ENCODE measurements at places on chromosomes 3 and 15.

DNA sequence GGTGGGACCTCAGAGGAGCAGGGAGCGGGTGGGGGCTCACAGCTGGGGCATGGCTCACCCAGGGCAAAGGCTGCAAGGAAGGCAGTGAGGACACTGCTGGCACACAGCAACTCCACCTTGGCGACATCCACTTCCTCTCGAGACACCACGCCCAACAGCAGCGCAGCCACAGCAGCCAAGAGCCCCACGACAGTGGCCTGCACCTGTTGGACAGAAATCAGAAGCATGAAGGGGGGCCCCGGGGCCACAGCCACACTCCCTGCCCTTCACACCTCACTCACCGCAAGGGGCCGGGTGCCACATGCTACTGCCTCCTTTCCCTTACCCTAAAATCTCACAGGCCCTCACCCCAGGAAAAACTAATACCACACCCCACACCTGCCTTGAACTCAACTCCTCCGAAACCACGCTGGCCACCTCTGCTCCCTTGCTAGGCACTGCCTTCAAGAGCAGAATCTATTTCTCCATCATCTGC is 57.3 kb downstream of the ROPN1B start:
- DNase-seq, result no peak

DNA sequence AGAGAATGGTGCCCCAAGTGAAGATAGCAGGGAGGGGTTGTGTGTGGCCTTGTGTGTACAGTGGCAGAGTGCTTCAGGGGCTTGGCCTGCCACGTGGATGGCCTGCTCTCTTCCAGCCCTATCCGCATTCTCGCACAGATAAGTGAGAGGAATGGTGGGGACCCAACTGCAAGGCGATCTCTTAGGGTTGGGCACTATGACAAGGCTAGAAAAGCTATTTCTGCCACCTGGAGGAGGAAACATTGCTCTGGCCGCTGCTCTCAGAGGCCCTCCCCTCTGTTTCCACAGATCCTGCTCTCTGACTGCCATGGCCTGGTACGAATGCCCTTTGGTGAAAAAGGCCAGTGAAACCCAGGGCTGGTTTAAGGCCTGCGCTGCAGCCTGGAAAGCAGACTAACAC is 20.6 kb downstream of the EEFSEC start:
- no peak for DNase-seq

GRCh38 chr3:12935023-12935860 is 93.9 kb upstream of the RPL32 start:
- no peak for DNase-seq

DNA sequence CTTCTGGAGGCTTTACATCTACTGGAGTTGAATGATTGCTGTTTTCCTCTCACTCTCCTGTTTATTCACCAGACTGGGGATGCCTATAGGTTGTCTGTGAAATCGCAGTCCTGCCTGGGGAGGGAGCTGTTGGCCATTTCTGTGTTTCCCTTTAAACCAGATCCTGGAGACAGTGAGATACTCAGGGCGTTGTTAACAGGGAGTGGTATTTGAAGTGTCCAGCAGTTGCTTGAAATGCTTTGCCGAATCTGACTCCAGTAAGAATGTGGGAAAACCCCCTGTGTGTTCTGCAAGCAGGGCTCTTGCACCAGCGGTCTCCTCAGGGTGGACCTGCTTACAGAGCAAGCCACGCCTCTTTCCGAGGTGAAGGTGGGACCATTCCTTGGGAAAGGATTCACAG is 4.3 kb upstream of the LRRK1 start:
- no peak for DNase-seq

GRCh38 chr3:51024765-51025632 is 350.3 kb downstream of the DOCK3 start:
- no peak for DNase-seq

- no peak for DNase-seq
Observed at GRCh38 chr3:141530415-141530768, 43.6 kb downstream of the RASA2 start.

GRCh38 chr3:99858469-99858868 is 40.8 kb downstream of the CMSS1 start:
- DNase-seq, result no peak

GRCh38 chr15:52106641-52107040 is 5.9 kb downstream of the BCL2L10 start:
- DNase-seq, result no peak

GRCh38 chr15:89198196-89198595 is 23.2 kb downstream of the RLBP1 start:
- no peak for DNase-seq

DNA sequence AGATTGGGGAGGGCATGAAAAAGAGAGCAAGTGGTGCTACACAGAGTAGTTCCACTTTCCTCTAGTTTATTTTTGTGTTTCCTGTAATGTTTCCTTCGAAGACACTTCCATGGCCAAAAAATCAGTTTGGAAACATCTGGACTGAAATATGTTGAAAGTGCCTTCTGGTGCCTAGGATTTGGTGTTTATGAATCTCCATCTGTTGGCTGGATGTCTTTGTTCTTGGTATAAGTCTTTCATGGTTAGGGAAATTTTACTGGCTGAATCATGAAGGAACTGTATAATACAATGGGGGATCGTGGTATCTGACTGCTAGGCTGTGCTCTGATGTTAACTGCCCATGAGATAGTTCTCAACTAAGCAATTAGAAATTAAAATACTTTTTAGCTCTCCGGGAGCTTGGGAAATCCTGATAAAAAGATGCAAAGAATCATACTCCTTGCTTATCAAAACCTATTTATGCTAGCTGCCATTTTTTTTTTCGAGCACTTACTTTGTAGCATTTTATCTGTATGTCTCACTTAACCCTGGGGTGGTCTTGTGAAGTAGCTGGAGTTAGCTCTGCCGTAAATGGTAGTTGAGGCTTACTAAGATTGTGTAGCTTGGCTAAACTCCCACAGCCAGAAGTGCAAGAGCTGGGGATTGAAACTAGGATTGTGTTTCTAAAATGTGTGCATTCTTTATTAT is 21.9 kb downstream of the AKAP13 start:
- peak; percentile 48 for DNase-seq

GRCh38 chr3:126752303-126753190 is 48.5 kb downstream of the CHCHD6 start:
- DNase-seq, result peak; percentile 27

DNA sequence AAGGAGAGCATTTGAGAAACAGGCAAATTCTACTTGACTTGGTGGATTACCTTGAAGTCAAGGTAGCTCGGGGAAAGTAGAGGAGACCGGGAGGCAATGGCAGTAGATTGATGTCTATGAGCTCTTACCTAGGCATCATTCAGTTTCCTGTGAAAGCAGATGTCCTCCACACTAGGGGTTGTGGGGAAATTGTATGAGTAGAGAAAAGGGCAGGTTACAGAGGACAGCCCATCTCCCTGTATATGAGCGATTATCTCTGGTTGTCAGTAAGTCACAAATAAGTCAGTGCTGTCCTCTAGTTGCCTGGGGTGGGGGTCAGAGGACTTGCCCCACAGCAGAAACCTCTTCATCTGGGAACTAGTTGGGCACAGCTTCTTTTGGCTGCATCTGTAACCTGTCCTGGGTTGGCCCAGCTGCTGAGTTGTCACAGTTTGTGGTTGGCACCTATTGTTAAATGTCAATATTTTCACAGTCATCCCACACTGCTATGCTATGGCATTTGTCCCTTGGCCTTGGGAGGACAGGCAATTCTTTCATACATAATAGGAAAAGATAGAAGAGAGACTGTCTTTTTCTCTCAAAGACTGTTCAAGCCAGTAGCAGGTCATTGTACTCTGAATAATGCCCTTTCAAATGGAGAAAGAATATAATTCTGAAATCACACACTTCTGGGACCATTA is 53.6 kb upstream of the LRRFIP2 start:
- DNase-seq, result no peak

- peak; percentile 34 for DNase-seq
Observed at GRCh38 chr3:189186101-189186500, 14.3 kb downstream of the TPRG1 start.

DNA sequence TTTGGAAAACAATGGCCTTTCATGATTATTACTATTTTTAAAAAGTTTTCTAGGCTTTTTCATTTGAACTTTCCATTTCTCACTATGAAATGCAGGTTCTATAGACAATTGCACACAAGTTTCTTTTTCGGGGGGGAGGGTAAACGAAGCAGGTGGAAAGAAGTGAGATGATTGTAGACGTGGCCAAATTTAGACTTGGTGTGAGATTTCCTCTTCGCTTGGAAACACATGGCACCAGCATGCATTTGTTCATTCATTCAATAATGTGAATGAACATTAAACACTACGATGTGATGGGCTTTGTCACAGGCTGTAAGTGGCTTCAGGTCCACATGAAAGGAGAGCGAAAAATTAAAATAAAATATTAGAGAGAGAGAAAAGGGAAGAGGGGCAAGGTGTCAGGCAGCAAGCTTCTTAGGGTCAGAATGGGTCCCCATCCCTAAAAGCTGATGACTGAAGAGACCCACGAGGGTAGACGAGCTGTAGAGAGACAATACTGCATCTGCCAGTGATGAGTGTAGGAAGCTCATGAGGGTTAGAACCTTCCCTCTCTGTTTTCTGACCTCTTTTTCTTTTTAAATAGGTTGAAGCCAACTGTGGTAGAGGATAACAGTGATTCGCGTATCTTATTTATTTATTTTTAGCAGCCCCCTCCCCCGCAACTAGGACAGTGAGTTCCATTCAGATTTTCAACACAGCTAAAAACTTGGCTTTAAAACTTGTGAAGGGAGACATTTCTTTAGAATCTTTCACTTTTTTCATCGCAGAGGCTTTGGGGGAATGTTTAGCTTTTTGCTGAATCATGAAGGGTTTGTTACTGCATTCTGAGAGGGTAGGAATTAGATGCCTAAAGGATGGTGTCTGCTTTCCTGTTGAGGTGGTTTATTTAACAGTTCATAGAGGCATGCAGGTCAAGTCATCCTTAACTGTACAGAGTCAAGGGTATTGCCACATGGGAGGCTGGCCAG is 36.2 kb downstream of the GAP43 start:
- no peak for DNase-seq

GRCh38 chr3:194785315-194785714 is 99.6 kb downstream of the FAM43A start:
- no peak for DNase-seq

- DNase-seq, result no peak
Observed at GRCh38 chr15:74988007-74988800, 7.2 kb upstream of the SCAMP5 start.

- no peak for DNase-seq
Observed at GRCh38 chr3:177976866-177977265, 559.4 kb upstream of the KCNMB2 start.

DNA sequence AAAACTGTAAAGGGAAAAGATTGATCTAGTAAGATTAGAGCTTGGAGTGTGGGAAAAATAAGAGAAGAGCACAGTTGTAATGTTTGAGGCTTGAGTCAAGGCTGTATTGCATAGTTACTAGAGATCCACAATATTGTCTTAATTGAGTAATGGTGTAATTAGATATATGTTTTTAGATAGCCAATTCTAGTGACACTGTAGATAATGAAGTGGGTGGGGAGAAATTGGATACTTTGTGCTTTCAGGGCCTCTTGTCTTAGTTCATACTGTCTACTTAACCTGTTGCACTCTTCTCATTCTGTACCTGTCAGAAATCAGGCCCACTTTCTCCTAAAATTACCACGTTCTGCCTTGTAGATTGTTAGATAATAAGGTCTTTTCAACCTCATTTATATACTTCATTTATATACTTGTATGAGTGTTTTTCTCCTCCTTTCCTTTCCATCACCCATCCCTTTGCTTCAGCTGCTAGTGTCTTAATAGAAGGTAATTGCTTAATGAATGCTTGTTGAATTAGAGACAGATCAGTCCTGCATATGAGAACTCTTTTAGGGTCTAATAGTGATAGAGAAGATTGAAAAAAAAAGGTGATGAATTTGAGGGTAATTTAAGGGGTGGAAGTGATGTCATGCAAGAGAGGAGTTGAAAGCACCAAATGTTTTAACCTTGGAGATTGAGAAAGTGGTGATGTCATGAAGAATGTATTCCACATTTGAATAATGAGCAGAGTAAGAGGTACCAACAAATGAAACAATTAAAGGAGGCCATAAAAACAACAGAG is 32.0 kb downstream of the PIK3CA start:
- DNase-seq, result no peak

DNA sequence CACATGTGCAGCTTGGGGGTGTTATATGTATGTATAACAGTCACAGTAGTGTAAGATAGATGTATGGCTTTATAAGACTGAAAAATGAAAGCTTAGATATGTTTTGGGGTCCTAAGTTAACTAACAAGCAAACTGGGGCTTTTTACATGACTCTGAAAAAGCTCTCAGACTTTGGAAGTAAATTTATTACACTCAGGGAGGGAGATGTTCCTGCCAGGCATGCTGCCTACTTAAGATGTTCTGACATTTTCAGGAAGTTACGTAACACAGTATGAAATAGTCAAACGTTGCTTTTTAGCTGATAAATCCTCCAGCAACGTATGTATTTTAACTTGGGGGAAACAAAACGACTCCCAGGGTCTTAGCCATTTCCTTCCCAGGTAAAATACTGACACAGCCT is 1.7 kb upstream of the IFT57 start:
- DNase-seq, result no peak

GRCh38 chr3:127744253-127744815 is 71.6 kb downstream of the ABTB1 start:
- DNase-seq, result no peak

- no peak for DNase-seq
Observed at GRCh38 chr3:149145356-149145755, 15.9 kb downstream of the HPS3 start.

- DNase-seq, result no peak
Observed at GRCh38 chr15:79310612-79310984, 314 bp upstream of the TMED3 start.

DNA sequence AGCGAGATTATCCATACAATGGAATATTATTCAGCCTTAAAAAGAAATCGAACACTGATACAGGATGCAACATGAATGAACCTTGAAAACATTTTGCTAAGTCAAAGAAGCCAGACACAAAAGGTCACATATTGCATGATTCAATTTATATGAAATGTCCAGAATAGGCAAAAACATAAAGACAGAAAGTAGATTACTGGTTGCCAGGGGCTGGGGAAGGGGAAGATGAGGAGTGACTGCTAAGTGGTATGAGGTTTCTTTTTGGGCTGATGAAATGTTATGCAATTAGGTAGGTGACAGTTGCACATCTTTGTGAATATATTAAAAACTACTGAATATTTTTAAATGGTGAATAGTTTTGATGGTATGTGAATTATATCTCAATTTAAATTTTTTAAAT is 38.3 kb downstream of the LRRFIP2 start:
- no peak for DNase-seq

- DNase-seq, result no peak
Observed at GRCh38 chr3:140572334-140572733, 105.5 kb upstream of the TRIM42 start.

- DNase-seq, result no peak
Observed at GRCh38 chr3:74271541-74271940, 342.9 kb downstream of the CNTN3 start.

GRCh38 chr3:169264711-169265110 is 398.8 kb downstream of the MECOM start:
- DNase-seq, result no peak

All from non-pigmented ciliary epithelial cell (primary cell).